ENCODE measurements at places on chromosomes 4 and X. TPM values are rescaled to one million over a fixed set of nuclear protein-coding genes. Genes with fewer than 3 reads are reported as not detected.

DNA sequence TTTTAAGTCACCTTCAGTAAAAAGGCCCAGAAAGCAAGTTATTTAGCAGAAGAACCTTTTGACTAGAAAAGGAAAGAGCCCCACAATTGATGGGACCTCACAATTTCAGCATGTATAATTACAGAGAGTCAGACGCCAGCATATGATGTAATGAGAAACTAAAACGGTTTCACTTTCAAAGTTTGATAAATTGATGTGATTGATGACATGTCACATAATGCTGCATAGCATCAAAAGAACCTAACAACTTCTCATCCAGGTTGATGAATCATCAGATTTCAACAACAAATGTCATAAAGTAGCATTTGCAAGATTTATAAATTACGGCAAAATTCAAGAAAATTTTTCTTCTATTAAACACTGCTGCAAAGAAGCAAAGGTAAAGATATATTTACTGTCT, 3.9 kb upstream of the GAR1 start:
- no peak for DNase-seq
- no peak overlapping the region for H3K4me3 ChIP-seq
- peaks cover 4% of the 10 kb centered on the region for H3K27me3 ChIP-seq
- H3K4me1 ChIP-seq = peaks cover 13% of the 10 kb centered on the region
- H3K36me3 ChIP-seq = peaks cover 4% of the 10 kb centered on the region
- H3K27ac ChIP-seq = no peak overlapping the region

GRCh38 chrX:107716816-107717700, 58.5 kb downstream of the TSC22D3 start:
- H3K27ac ChIP-seq = peak overlapping the region; percentile 77
- peaks cover 13% of the 10 kb centered on the region for H3K36me3 ChIP-seq
- H3K4me3 ChIP-seq = peak overlapping the region; percentile 92
- H3K27me3 ChIP-seq = no peaks in the 10 kb centered on the region

GRCh38 chr4:146633471-146633800, 5.3 kb upstream of the POU4F2 start:
- H3K27ac ChIP-seq = no peak overlapping the region
- no peak overlapping the region for H3K4me3 ChIP-seq
- peaks cover 1% of the 10 kb centered on the region for H3K36me3 ChIP-seq
- no peak for DNase-seq
- peaks cover 79% of the 10 kb centered on the region for H3K27me3 ChIP-seq

- no peak overlapping the region for H3K4me3 ChIP-seq
- H3K4me1 ChIP-seq = no peaks in the 10 kb centered on the region
- DNase-seq = no peak
- H3K27ac ChIP-seq = no peak overlapping the region
- H3K27me3 ChIP-seq = no peaks in the 10 kb centered on the region
- H3K36me3 ChIP-seq = no peaks in the 10 kb centered on the region
Observed at GRCh38 chrX:139058831-139059495, 347.4 kb upstream of the FGF13 start.

DNA sequence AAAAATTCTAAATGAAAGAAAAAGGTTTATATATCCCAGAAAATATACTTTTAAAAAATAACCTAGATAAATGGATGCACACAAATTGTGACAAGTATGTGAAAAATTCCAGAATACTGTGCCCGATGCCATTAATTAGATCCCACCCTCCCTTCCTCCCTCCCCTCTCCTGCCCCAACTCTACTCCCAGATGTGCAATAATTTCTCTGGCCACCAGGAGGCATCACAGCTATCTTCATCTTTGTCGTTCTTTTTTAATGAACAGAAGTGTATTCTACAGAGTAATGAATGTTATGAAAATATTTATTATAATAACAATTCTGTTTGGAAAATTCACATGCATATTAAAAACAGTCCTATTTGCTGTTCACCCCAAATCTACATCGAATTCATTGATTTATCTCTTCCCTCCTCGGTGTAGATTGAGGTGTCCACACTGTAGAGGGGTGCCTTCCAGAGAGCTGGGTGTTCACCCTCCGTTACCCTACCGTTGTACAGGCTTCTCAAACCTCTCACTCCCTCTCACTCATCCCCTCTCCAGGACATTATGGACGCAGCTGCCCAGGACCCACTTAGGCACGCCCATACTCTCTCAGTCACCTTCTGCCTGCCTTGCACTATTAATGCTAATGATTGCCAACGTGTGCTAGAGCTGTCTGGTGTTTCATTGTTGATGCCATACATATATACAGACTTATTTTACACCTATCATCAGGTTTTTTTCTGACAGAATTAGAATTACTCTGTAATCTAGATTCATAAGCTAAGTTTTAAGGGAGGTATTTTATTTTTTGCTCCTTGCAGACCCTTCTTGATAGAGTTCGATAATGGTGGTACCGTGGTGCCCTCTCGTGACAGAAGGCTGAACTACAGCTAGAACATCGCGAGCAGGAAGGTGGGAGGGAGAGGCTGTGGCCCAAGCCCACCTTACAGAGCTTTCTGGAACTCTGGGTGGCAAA, 14.1 kb downstream of the RAB40AL start:
- no peak overlapping the region for H3K27ac ChIP-seq
- H3K36me3 ChIP-seq = no peaks in the 10 kb centered on the region
- peak; percentile 70 for DNase-seq

DNA sequence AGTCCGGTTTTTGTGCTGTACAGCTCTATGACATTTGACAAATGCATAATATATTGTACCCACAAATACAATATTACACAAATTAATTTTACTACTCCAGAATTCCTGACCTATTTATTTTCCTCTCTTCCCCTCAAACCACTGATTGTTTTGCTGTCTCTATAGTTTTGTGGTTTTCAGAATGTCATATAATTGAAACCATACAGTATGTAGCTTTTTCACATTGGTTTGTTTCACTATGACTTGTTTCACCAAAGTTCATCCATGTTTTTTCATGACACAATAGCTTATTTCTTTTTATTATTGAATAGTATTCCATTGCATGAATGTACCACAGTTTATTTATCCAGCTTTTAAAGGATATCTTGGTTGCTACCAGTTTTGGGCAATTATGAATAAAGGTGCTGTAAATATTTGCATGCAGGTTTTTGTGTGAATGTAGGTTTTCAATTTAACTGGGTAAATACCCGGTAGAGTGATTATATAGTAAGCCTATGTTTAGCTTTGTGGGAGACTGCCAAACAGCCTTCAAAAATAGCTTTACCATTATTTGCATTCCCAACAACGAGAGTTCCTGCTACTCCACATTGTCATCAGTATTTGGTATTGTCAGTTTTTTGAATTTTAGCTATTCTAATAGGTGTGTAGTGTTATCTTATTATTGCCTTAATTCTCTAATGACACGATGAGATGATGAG, 25.9 kb downstream of the RNF175 start:
- no peak for DNase-seq
- H3K36me3 ChIP-seq = no peaks in the 10 kb centered on the region
- H3K4me1 ChIP-seq = peaks cover 9% of the 10 kb centered on the region
- H3K27me3 ChIP-seq = no peaks in the 10 kb centered on the region
- no peak overlapping the region for H3K4me3 ChIP-seq
- H3K27ac ChIP-seq = no peak overlapping the region

STAG2 gene
- total RNA-seq = 84.5 TPM
